ENCODE measurements at places on chromosomes 3 and 15. TPM values are rescaled to one million over a fixed set of nuclear protein-coding genes. Genes with fewer than 3 reads are reported as not detected.

- DNase-seq: peak; percentile 29
Observed at GRCh38 chr3:112582244-112582874, 20.5 kb downstream of the SLC35A5 start.

The SI gene
- total RNA-seq: not detected

The TRIM42 gene
- total RNA-seq: not detected

DNA sequence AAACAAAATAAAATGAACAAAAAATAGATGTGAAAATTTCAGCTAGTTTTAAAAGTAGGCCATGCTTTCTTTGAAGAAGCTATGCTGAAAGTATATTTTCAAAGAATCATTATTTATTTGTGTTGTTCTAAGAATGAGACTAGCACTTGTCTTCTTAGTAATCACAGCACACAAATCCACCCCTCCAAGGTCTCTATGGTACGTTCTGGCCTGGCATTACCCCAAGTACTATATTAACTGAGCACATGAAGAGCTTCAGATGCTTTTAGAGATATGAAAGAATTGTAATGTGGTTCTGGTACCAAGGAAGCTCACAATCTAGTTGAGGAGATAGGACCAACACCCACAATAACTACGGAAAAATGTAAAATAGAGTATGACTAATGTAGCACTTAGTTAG is 416.5 kb downstream of the PLCL2 start:
- DNase-seq: no peak

DNA sequence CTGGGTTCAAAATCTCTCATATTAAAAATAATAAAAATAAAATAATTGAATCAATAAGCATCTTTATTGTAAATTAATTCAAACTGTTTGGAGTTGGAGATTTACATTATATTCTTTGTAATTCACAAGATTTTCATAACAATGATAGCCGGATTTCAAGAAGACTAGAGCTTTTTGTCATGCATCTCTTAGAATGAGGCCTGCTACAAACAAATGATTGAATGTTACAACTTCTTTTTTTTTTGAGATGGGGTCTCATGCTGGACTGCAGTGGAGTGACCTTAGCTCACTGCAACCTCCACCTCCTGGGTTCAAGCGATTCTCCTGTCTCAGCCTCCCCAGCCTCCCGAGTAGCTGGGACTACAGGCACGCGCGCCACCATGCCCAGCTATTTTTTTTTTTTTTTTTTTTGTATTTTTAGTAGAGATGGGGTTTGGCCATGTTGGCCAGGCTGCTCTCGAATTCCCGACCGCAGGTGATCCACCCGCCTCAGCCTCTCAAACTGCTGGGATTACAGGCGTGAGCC is 3.5 kb downstream of the SLTM start:
- no peak for DNase-seq

The AMOTL2 gene
- 55.6 TPM for total RNA-seq

The ETV5 gene
- total RNA-seq: 63.4 TPM

The TICRR gene
- total RNA-seq: 44.9 TPM

- peak; percentile 25 for DNase-seq
Observed at GRCh38 chr3:17645074-17645698, 97.2 kb downstream of the TBC1D5 start.

DNA sequence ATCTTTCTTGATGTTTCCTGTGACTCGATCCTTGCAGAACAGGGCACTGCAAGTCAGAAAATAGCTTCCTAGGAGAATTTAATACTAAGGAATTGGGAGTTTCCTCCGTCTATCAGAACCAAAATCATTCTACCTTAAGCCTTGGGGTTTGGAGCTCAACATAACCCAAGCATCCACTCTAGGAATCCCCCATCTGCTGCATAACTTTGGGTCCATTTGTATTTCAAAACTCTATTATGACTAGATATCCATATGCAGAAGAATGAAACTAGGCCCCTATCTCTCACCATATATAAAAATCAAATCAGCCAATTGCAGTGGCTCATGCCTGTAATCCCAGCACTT is 61.7 kb upstream of the AKAP13 start:
- no peak for DNase-seq

GRCh38 chr15:85600001-85600400 is 194.7 kb downstream of the KLHL25 start:
- DNase-seq: no peak

DNA sequence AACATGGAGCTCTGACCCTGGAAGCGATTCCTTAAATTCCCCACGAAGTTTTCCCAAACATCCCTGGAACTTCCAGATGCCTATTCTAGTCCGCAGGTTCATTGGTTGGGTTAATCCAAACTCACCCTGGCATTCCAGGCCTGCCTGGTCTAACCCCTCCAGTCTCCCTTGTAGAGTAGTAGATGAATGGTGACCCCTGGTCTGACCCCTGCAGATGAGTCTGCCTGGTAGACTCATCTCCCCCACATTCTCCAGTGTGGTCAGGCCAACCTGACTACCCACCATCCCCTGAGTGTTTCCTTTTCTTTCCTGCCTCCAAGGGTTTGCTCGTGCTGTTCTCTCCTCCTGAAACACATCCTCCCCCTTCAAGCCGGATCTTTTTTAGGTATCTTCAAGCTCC is 10.8 kb upstream of the HRH1 start:
- DNase-seq: no peak

The SOX14 gene
- total RNA-seq: 0.18 TPM

The GOLGA6A gene
- not detected for total RNA-seq

DNA sequence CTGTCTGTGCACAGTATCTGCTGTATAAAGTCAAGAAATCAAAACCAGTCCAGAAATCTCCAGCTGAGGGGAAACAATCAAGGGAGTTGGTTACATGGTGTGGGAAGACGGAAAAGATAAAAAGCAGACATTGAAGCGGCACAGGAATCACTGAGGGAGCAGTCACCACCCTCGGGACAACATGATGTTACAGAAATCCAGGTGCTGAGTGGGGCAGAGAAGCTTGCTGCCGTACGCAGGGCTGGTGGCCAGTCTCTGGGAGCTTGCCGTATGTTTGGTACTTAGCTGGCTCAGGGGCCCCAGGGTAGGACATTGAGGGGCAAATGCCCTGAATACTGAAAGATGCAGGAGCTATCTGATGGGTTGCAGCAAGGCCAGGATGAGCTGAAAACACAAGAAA is 237.9 kb downstream of the EDEM1 start:
- DNase-seq: no peak

DNA sequence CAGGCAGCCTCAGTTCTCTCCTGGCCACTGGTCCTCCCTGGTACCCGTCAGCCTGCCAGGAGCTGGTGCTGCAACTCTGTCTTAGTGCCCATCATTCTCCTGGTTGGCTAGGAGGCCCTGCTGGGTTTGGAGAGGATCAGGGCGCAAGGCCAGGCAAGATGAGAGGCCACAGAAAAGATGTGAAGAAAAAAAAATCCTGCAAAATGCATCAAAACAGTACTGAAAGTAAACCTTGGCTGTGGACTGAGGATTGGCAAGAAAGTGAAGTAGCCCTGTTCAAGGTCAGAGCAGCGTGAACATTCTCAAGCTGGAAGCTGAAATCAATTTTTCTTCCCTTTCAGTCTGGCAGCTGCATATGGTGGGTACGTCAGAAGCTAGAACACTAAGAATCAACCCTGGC is 74.2 kb downstream of the GTF2E1 start:
- no peak for DNase-seq

DNA sequence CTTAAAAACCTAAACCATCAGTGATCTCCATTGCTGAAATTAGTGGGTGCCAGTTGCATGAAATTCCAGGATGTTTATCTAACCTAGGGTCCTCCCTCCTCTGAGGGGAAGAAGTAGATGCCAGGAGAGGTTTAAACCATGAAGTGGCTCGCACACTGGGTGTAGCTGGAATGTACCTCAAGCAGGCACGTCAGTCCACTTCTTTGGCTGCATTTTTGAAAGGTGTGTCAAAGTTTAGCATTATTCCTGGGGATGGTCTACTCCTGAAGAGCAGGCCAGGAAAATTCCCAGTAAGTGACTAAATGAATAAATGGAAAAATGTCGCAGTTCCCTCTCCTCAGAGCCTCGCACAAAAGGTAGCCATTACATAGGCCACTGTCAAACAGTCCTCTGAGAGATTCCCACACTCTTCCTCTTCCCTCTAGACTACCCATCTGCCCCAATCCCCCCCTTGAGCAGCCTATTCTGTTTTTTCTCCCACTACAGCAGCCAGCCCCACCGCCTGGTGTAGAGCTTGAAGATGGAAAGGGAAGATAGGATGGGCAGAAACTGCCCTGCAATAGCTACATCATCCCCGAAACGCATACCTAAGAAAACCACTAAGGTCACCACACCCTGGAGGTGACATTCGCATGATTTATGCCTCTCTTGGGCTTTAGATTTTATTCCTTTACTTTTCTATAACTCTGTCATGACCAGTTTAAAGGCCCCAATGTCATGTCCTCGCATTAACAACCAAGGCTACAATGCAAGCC is 655 bp upstream of the TMOD3 start:
- DNase-seq: no peak

DNA sequence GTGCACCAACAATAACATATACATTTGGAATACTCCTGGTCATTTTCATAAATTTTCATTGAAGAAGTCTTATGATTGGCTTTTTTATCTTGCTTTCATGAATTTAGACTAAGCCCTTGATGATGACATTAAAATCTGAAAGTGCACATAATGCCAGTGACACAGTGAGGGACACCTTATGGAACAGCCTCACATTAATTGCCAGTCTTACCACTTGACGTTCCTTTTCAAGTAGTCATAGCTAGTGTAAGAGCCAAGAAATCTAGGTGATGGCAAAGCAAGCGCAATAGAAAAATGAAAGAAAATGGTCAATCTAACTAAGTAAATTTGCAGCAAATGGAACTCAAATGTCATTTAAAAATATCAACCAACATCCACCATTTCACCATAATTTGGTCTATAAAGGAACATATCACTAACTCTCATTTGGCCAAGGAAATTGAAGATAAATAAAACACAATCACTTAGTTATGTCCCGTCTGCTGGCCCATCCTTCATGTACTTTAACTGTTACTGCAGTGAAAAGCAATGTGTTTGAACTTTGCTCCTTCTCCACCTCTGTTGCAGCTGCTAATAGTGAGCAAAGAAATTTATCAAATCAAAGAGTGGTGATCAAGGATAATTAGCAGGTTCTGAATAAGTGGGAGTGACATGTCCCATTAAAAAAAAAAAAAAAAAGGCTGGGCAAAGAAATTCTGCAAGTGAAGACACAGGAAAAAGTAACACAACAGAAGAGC is 110.0 kb downstream of the TJP1 start:
- no peak for DNase-seq

The C3orf62 gene
- total RNA-seq: 9.2 TPM

DNA sequence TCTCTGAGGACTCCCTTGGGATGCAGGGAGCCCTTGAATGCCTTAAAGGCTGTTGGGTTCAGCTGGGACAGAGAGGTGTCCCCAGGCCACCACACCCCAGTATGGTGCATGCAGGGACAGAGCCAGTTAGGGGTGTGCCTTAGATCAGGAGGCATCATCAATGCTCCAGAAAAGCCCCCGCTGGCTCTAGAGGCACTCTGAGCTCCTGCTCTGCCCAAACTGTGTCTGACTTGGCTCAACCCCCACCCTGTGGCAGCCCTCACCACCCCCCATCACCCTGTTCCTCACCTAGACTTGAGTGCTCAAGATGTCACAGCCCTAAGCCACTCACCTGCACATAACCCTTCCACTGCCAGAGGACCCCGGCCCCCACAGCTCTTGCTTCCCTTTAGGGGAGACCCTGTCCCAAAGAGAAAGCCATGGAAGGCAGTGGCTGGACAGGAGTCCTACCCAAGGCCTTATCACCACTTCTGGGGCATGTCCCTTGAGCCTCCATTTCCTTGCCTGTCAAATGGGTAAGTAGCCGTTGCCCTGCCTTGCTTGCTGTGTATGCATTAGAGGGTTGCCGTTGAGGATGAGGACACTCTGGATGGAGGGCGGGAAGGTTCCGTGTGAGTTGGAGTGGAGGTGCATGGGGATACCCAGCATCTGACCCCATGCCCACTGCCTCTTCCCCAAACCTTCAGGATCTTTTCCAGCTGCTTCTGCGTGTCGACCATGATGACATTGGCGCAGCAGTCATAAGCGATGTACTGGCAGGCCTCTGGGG is 41.4 kb downstream of the ACSBG1 start:
- DNase-seq: no peak

Measured in neural crest cell (in vitro differentiated cells).